Hematopoietic multipotent progenitor cell treated with erythropoietin and hydrocortisone succinate and interleukin-3 and kit ligand, for 8 days (in vitro differentiated cells): ENCODE measurements at places on chromosomes 3 and 15.
A peak's percentile ranks its signal among the peaks of the same experiment; 100 is the strongest.

DNA sequence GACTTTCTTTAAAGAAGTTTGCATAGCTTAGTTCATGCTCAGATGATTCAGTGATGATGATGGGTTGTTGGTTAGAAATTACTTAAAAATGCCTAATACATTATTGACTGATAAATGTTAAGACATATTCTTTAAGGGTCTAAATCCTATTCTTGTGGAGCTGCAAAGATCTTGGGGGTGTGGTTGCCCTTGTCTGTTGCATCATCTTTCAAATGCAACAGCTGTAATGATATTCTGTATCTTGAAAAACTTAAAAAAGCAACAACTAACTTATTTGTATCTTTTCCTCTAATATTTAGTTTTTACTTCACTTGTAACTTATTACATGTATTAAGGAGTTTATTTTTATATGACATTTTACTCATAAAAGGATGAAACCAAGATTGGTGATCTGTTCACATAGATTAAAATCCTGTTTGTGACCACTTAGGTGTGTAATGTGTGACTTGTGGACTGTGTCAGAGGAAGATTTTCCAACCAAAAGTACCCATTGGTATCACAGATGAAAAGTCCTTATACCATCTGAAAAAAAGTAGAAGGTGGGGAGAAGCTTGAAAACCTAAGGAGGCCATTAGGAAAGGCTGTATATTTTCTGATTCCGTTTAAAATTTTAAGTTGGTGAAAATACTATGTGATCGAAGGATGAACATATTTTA is 142.8 kb downstream of the IGF1R start:
- no peak for DNase-seq

GRCh38 chr3:62574266-62574898 is 201.0 kb upstream of the FEZF2 start:
- no peak for DNase-seq

GRCh38 chr3:123094516-123095313 is 27.9 kb downstream of the PDIA5 start:
- no peak for DNase-seq

- DNase-seq: peak; percentile 30
Measured at GRCh38 chr15:44315773-44316465, 27.4 kb downstream of the GOLM2 start.

DNA sequence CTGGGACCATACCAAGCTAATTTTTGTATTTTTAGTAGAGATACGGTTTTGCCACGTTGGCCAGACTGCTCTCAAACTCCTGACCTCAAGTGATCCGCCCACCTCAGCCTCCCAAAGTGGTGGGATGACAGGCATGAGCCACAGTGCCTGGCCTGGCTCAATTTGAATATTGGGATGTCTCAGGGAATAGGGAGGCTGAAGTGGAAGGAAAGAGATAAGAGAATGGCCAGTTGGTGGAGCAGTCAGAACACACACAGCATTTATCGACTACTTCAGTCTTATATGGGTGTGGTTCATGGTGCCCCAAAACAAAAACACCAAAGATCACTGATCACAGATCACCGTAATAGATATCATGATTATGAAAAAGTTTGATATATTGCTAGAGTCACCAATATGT is 144.4 kb downstream of the GMNC start:
- DNase-seq: no peak

DNA sequence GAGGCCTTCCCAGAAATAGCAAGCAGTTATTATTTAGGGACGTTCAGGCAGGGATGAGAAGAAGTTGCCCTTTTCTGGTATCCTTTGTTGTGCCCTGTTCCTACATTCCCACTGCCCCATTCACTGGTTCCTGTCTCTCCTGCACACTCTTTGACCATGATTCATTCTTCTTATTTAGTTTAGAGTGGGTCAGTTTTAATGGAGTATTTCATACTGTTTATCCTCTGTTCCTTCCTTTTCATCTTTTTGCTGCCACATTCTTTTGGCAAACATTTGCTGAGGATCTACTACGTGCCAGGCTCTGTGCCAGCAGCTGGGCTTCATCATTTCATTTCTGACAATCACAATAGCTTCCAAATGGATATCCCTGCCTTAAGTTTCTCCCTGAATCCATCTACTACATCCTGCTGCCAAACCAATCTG is 11.8 kb upstream of the EID1 start:
- DNase-seq: no peak

DNA sequence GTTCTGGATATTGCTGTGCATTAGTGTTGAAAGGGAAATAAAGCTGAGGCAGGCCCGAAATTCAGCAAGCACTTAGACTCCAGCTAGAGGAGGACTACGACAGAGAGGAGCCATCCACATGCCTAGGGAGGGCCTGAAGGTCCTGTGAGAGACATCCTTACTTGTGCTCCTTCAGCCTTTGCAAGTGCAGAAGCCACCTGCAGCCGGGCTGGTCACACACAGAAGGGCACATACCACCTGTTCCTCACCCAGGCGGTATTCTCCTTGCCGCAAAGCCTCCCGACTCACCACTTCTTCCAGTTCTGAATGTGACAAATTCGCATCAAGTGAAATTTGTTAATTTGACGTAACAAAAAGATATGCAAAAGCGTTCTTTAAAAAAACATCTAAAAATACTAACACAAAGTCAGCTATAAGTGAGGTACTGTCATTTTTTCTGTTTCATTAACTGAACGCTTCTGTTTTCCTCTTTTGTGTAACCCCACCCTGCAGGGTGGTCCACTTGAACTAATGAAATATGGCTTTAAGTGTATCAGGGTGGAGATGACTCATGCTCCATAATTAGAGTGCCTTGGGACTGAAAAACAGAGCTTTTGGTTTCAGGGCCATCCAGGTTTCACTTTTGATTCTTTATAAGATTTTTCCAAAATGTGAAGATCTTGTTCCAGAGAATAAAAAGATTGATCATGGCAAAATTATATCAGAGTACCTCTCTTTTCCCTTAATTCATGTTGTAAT is 467.9 kb upstream of the ATP11B start:
- DNase-seq: no peak

GRCh38 chr3:126547721-126548120 is 11.0 kb downstream of the C3orf22 start:
- DNase-seq: no peak

GRCh38 chr15:73394782-73395181 is 26.0 kb upstream of the HCN4 start:
- DNase-seq: no peak

DNA sequence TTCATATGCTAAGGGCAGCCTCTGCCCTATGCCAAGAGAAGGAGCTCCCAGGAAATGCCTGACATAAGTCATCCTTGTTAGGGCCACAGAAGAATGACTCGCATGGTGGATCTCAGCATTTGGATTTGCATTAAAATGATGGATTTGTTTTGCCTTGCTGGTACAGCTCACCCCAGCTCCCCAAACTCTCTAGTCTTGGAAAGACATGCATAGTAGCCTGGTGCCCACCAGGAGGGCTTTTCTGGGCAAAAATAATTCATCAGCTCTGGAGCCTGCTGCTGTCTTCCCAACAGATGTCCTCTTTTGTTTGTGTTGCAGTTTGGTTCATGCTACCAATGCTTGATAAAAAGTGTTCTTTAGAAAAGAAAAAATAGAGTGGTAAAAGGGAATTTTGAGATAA is 833.0 kb downstream of the AGBL1 start:
- DNase-seq: no peak

GRCh38 chr3:59467476-59467875 is 417.7 kb upstream of the CFAP20DC start:
- no peak for DNase-seq

GRCh38 chr15:81038975-81039607 is 38.4 kb downstream of the TLNRD1 start:
- no peak for DNase-seq

GRCh38 chr15:68638953-68639515 is 60.2 kb downstream of the CORO2B start:
- DNase-seq: no peak

- no peak for DNase-seq
Measured at GRCh38 chr3:188397766-188398705, 244.1 kb downstream of the LPP start.

- DNase-seq: no peak
Measured at GRCh38 chr3:158460926-158461325, 110.1 kb upstream of the MLF1 start.

DNA sequence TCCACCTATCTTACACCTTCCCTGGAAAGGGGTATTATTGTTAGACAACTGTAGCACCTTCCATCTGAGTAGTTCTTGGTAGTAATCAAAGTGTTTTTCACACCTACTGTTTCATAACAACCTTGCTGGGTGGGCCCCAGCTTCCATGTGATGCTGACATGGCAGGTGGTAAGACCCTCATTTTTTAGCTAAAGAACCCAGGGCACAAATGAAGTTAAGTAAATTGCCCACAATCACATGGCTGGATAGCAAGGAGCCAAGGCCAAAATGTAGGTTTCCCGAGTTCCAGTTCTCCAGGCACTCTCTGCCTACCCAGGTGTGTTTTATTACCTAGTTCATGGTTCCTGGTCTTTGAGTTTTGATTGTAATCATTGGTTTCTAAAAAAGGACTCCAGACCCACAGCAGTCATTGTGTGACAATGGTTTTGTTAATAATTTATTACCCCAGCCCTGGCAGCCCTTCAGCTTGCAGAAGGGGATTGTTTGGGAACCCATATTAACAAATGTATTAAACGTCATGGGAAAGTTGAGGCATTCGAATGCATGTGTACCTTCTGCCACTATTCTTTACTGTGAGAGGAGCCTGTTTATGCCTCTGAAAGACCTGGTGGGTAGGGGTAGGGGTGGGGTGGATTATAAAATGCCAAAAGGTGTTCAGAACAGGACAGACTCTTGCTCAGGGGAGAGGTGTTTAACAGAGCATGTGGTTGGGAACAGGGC is 222.2 kb upstream of the BHLHE40 start:
- DNase-seq: no peak

- DNase-seq: no peak
Measured at GRCh38 chr3:104735691-104736090, 631.0 kb upstream of the ALCAM start.

DNA sequence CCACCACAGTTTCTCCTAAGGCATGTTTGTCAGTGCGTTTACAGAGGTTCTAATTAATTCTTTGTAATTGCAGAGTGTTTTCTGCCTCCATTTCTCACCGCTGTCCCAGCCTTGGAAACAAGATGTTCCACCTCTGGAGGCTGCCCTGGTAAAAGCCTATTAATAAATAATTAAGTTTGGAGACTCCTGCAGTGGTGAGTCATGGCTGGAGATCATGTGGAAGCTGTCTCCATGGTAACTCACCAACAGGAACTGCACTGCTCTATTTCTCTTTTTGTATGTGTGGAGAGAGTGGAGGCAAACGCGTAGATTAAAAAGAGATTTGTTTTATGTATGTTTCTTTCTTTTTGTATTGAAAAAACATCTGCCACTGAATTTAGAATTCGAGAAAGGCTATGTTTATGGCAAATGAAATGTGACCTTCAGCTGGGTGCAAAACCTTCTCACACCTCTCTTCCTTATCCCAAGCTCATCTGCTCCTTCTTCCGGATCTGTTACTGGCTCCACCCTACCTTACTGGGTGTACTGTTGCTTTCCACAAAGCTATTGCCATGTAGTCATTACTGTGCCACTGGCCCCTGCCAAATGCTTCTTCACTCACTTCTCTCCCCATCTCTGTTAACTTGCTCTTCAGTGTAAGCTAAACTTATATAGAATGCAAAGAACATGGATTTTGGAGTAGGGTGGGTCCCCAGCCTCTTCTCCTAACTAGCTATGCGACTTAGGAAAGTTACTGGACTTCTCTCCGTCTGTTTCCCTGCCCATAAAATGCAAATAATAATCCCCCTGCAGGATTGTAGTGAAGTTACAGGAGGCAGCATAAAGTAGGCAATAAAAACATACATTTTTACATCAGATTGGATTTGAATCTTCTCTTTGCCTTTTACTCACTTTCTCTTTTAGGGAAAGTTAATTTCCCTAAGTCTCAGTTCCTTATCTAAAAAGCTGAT is 778.5 kb downstream of the NTRK3 start:
- no peak for DNase-seq

- DNase-seq: no peak
Measured at GRCh38 chr3:195394024-195394423, 48.8 kb downstream of the ACAP2 start.

DNA sequence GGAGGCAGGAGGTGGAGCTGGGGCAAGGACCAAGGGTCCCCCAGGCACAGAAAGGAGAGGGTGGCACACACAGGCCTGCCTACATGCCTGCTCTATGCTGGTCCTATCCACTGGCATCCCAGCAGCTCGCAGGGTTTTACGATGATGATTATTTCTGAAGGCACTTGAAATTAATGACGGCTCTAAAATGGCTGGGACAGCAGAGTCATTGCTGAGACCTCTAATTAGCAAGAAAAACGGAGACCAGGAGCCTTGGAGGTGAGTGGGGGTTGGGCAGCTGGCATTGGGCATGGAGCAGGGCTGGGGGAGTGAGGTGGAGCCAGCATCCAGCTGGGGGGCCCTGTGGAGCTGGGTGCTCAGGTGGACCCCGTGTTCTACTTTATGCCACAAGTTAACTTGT is 3.5 kb upstream of the LINGO1 start:
- no peak for DNase-seq

GRCh38 chr15:61130950-61131942 is 97.9 kb downstream of the RORA start:
- DNase-seq: no peak

DNA sequence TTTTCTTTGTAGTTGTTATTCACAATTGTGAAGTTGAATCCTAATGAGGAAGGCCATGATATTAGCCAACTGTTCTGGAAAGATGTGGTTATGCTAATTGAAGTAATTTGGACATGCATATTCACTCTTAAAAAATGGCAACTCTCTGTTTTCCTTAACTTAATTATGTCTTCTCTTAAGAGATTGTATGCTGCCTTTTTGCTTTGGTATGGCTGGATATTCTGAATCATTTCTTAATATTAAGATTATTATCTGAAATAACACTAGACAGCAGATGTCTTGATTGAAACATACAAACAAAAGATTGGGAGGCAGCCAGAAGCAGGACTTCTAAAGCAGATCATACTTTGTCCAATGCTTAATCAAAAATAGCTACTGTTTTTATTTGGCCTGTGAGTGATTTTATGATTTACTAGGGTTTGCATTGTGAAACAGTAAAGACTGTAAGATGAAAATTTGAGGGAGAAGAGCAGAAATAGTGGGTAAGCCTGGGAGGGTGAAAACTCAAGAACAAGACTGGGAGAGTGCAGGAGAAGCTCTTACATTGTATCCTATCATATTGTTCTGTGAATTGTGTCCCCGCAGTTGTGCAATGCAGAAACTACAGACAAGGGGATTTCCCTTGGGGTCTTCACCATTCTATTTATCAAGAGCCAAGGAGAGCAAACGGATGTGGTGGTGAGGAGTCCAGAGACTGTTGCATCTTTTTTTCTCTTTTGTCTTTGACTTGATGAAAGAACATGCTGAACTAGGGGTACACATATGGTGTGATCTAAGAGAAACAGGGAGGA is 554.8 kb downstream of the TUSC7 start:
- DNase-seq: no peak

GRCh38 chr3:84962415-84962814 is 3.6 kb downstream of the CADM2 start:
- DNase-seq: no peak

- DNase-seq: peak; percentile 31
Measured at GRCh38 chr15:89132611-89133507, 44.6 kb downstream of the ABHD2 start.
